AG04450 (cell line): ENCODE measurements at places on chromosomes 2 and 18.

DNA sequence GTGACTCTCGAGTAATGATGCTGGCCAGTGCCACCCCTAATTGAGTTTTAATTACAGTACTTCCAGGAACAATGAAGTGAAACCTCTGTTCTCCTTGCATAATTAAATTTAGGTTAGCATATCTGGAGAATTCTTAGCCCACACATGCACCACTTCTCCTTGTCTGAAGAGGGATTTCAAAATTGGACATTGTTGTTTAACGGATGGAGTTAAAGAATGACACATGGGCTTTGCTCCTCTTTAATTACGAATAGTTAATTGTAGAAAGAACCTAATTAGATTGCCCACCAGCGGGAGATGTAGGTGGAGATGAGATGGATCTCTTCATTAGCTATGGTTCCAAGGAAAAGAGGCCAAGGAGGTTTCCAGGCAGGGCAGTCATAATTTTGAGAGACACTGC, 33.1 kb upstream of the EN1 start:
- no peak for DNase-seq

GRCh38 chr2:12605366-12605765, 111.4 kb upstream of the TRIB2 start:
- no peak for DNase-seq

DNA sequence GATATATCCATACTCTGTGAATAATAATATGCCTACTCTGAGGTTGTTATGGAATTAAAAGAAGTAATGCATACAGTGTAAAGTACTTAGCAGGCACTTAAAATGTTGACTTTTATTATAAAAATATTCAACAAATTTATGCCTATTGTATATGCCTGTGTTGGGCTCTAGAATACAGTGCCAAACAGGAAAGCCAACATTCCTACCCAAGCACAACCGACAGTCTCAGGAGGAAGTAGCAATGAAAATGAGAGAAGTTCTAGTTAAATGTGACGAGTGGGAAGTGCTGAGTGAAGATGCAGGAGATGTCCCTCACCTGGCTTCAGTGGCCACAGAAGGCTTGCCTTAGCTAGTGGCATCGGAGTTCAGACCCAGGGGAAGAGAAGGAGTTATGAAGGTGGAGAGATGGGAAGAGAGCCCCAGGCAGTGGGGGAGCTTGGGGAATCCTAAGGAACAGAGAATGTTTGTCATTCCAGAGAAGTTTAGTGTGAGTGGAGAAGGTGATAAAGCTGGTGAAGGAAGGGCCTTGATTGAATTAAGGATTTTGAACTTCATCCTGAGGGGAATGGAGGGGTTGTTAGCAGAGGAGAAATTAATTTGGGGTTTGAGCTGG, 105.4 kb upstream of the CNGA3 start:
- DNase-seq = no peak

DNA sequence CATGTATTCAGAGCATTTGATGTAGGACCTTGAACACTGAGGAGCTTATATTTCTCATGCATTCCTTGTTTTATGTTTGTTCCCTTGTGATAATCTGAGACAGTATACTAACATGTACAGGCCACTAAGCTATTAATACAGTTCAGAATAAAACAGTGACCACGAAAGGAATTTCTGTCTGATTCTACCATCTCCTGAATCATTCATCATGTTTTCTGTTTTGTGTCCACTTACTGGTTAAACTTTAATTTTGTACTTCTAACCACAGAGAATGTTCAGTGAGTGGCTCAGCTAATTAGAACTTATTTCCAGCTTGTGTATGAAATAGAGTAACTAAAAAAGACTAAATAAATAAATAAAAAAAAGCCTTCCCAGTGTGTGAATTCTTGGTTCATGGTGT, 110.4 kb downstream of the LRP1B start:
- DNase-seq = no peak

- no peak for DNase-seq
Measured at GRCh38 chr2:191452065-191452464, 206.9 kb downstream of the MYO1B start.

DNA sequence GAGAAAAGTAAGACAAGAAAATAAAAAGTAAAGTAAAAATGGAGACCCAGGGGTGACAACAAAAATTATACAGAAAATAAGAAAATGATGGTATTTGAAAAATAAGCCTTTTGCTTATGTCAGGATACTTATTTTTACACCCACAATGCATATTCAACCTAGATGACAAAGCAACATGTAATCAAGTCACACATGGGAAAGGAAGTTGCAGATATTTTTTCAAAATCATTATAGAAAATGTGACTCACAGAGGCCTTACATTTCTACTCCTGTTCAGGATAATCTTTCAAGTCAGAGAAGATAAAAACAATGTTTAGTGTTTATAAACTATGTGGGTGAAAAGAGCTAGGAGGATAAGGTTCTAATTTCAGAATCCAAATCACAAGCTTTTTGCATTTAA, 275.3 kb upstream of the UBE2E3 start:
- no peak for DNase-seq

DNA sequence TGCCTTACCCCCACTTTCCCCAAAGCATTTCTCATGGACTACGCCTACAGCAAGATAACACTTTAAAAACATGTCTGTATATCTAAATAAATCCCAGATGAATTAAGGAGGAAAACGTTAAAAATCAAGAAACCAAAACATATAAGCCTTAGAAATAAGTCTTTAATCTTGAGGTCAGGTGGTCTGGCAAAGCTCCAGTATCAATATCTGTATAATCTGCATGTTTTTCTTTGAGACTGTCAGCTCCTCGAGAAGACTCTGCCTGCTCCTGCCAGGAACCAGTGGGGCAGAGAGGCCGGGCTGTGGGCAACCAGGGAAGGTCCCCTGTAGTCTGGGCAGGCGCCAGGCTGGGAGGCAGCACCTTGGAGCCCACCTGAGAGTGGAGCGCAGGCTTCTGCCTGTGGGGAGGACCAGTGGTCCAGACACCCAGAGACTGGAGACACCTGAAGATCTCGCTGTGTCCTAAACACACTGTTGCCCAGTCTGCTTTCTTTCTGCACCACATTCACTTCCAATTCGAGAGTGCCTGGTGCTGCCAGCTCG, 291.0 kb upstream of the SOX11 start:
- no peak for DNase-seq

GRCh38 chr2:143489145-143489544, 359.9 kb downstream of the ARHGAP15 start:
- DNase-seq = peak; percentile 51

GRCh38 chr2:11744631-11745394, 1.6 kb upstream of the LPIN1 start:
- no peak for DNase-seq

DNA sequence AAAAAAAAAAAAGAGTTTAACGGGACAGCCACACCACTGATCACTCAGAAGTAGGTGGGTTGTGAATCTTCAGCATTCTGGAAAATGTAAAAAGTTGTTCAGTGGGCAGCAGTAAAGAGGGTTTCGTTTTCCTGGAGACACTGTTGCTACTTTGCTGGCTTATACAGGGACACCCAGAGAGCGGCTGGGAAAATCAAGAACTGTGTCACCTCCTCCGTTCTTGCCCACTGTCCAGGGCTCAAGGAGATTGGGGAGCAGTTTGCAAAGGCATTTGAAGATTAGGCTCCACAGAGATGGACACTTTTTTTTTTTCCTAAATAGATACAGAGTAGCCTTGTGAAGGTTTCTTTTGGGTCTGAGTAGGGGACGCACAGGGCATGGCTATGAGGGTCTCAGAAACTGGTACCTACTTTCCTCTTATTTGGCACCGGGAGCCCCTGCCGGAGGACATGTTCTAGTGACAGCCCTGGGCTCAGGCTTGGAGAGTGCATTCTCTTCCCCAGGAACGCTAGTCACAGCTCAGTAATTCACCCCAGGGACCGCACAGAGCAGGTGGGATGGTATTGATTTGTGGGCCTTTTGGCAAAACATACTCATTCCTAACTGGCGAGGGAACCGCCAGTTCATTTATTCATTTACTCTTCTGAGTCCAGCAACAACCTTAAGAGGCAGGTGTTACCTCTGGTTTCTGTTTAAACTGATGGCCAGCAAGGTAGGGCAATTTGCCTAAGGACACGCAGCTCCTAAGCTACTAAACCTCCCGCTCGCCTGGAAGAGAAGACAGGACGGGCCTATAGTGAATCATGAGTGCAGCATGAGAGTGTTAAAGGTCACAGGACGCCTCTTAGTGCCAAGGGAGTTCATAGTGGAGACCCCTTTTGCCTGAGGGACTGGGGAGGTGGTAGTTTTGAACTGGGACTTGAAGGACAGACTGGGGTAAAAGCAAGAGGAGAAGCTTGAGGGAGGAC, 53.1 kb downstream of the HPCAL1 start:
- no peak for DNase-seq

DNA sequence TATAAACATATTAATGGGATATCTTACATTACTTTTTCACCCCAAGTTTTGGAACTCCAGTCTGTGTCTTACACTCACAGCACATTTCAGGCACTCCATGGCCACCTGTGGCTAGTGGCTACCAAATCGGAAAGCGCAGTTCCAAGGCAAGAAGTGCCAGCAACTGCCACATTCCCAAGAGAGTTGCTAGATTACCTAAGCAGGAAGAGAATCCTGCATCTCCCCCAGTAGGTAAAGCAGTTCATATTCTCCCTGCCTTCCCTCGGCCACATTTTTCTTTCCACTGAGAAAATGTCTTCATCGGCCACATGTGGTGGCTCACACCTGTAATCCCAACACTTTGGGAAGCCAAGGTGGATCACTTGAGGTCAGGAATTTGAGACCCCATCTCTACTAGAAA, 62.8 kb downstream of the MEX3C start:
- DNase-seq = no peak

DNA sequence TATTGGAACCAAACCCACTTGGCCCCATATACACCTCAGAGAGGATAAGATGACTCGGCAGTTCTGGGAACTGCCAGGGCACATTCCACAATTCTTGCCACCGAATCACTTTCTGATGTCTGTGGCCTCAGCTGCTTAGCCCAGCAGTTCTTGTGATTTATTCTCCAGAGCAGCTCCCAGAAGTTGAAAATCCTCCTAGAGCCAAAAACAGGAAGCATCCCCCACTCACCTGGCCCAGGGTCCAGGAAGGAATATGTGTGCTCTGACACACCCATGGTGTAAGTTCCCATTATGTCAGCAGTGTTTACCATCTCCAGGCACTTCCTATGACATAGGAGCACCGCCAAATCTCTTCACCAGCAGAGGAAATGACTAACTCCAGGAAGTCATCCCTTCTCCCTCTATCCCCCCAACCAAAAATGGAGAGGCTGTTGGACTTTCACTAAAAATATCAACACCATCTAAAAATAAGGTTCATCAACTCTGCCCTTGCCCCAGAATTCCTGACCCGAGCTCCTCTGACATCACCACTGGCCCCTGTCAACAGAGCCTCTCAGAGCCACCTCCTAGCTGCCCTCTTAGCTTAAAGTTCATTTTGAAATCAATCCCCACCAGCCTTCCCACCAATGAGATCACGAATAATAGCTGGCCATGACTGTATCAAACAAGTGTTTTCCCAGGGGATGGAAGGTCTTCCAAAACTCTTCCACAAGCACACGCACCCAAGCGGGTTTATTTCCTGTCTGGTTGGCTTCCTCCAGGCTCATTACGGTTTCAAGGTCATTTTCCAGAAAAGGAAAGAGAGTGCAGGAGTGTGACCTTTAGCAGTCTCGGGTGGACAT, 223.1 kb upstream of the PARD3B start:
- DNase-seq = no peak
